ENCODE measurements at places on chromosomes 5 and 9. TPM values are rescaled to one million over a fixed set of nuclear protein-coding genes. Genes with fewer than 3 reads are reported as not detected.

Gene INIP
- 21.6 TPM for total RNA-seq

GRCh38 chr5:50576686-50577256 is 89.7 kb upstream of the PARP8 start:
- no peak for DNase-seq

DNA sequence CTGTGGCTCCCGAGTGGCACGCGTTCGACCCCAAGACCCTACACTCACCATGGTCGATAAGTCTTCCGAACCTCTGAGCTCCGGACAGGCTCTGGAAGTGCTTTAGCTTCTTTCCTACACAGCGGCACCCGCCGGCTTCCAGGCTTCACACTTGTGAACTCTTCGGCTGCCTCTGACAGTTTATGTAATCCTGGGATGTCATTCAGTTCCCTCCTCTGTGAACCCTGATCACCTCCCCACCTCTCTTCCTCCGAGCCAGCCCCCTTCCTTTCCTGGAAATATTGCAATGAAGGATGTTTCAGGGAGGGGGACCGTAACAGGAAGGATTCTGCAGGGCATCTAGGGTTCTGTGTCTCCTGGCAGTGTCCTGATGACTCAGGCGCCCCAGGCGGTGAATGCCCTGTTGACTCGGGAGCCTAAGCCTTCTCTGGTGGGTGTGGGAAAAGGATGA is at the start of gene CD14:
Gene CD14 (minus strand): TSS at position 155 of the 451 bp plus-strand sequence. CDS start 104 bp downstream, at position 51.
- no peak for DNase-seq

Gene TLE4
- total RNA-seq: 44.1 TPM

DNA sequence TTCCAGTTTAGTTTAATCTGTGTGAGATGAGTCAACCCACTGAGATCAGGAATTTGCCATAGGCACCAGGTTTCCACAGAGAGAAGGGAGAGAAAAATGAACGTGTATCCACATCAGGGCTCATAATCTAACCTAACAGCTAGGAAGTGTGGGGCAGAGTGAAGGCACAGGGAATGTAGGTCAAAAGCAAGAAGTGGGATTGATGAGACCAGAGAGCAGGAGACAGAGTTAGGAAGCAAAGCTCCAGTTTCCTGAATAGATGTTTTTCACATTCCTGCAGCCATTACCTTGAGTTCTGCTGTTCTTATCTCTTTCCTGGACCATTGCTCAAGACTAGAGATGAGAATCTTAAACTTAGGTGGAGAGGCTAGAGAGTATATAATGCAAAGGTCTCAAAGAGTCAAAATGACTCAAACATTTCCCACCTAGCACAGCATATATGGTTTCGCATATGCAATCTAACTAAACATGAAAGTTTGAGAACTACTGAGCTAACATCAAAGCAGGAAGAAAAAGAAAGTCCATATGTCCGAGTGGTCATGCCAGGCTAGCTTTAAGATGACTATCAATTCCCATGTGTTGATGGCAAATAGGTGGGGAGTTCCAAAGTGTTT is 41.1 kb upstream of the GNAQ start:
- no peak for DNase-seq

Gene MYMK
- total RNA-seq: not detected

Gene C9orf152
- 0.56 TPM for total RNA-seq

Gene FGF1
- 56.7 TPM for total RNA-seq

Gene DIRAS2
- total RNA-seq: not detected

GRCh38 chr5:168962306-168962705 is 338.6 kb downstream of the SLIT3 start:
- no peak for DNase-seq

DNA sequence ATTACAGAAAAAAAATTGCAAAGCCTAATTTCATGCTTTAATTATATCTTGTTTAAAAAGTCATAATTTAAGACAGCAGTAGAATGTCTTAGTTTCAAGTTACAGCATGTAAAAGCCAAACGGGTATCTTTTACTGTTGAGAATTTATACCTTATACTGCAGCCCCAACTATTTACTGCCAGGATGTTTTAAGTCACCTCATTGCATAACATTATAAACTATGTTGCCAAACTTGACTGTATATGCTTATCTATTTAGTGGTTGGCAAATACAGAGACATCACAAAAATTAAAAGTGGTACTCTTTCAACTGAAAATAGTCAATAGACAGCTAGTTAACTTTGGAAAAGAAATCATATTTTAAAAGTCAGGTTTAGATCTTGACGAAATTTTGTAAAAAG is 119.5 kb downstream of the EDIL3 start:
- DNase-seq: no peak

- DNase-seq: no peak
Observed at GRCh38 chr9:121779381-121780117, 128.1 kb downstream of the DAB2IP start.

GRCh38 chr5:79436821-79437220 is 77.1 kb downstream of the HOMER1 start:
- DNase-seq: no peak

All from thoracic aorta (tissue), 2 donors.